Central memory CD4-positive, alpha-beta T cell (primary cell): ENCODE measurements at places on chromosomes 3 and 15.

DNA sequence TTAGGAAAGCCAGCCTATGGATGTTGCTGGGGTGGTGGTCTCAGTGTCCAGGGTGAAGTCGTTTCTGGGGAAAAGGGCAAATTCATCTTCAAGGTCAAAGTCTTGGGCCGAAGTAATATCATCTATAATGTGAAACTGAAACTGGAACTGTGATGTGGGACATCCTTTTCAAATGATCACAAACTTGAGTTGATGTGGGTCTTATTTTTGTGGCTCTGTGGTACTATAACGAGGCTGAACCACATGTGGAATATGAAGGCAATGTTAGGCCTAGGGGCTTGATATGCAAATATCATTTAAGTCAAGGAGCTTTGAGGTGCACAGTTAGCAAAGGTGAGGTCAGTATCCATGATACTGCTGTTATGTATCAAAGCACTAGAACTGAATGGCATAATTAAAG is 1.5 kb upstream of the CD200R1L start:
- DNase-seq = peak; percentile 27

DNA sequence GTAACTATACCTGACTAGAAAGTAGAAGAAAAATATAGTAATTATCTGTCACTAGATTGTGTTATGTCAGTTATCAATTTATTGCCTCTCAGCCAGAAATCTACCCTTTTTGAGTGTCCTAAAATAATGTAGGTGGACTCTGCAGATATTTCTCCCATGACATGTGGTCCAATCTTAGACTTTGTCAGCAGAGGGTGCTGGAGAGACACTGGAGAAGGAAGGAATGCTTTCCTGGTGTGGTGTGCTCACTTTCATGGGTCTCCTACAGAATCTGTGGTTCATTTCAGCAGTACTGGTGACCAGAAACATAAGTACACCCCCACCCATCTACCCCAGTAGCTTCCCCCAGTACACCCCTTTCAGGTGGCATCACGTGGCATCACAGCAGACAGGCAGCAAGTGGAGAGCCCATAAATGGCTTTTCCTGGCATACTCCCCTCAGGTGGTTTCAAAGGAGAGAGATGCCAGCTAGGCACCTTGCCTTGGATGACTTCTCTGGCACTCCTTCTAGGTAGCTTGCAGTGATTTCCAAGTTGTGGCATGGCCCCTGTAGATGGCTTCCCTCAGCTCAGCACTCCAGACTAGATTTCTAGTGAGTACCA is 114.7 kb downstream of the GADL1 start:
- no peak for DNase-seq

GRCh38 chr3:128620268-128620691 is 30.3 kb downstream of the RPN1 start:
- no peak for DNase-seq

- no peak for DNase-seq
Observed at GRCh38 chr3:177334803-177335202, 137.5 kb upstream of the TBL1XR1 start.

DNA sequence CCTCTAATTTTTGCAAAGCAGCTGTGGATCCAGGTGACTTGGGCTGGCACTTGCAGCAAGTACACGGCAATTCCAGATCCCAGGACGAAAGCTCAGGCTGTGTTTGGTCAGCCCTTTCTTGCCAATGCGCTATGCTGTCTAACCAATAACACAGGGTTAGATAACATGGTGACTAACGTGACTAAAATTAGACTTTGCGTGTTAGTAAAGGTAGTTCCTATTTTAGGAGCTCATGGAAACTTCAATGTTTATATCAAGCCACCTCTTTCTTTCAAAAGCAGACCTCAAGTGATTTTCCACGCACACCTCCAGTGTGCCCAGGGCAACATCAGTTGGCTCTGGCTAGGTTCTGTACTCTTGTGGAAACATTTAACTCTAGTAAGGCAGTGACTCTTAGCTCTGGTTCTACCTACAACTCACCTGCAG is 32.5 kb downstream of the CDCP1 start:
- DNase-seq = no peak

DNA sequence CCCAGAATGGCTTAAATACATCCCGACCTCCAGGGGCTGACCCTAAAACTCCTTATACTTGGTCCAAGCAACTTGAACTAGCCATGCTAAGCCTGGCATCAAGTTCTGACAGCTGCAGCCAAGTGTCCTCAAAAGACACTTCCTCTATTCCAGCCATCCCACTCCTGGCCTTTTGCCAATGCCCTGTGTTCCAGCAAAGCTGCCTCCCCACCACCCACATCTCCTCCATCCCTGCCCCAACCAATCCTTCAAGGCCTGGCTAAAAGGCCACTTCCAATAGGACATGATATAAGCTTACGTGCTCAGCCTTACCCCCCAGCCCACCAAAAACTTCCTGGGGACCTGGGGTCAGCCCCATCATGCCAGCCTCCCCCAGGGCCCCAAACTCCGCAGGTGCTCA is 40.9 kb downstream of the SEMA3G start:
- no peak for DNase-seq

- DNase-seq = no peak
Observed at GRCh38 chr3:140387244-140387643, 290.6 kb upstream of the TRIM42 start.

DNA sequence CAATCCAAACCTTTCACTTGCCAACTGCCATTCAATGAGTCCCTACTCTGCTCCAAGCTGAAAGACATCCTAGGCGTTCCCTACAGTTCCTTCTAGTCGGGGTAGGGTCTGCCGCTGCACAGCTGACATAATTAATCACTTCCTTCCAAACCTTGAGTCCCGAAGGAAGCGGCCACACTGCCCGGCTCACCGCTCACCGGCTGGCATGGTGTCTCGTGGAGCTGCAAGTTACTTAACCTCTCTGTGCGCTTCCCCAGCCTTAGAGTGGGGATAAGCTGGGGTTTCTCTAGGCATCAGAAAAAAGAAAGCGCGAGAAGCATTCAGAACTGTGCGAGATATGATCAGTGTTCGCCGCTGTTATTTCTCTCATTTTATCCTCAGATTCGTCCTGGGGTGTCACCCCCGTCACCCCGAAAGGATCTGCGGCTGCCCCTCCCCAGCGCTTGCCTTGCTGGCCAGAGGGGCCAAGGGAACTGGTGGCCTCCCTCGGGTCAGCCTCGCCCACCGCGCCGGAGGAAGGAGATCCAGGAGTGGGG is 748 bp downstream of the MRPS25 start:
- peak; percentile 8 for DNase-seq

- peak; percentile 78 for DNase-seq
Observed at GRCh38 chr3:13879946-13880810, at the start of gene WNT7A. WNT7A (minus strand) TSS chr3:13880071; CDS start chr3:13879816, 255 bp downstream.

- DNase-seq = no peak
Observed at GRCh38 chr3:54294214-54294613, 171.9 kb downstream of the CACNA2D3 start.

- no peak for DNase-seq
Observed at GRCh38 chr15:70447521-70447920, 315.8 kb downstream of the UACA start.

- no peak for DNase-seq
Observed at GRCh38 chr3:29771602-29772001, 490.7 kb downstream of the RBMS3 start.

GRCh38 chr3:181564222-181564621 is 147.5 kb upstream of the SOX2 start:
- no peak for DNase-seq

DNA sequence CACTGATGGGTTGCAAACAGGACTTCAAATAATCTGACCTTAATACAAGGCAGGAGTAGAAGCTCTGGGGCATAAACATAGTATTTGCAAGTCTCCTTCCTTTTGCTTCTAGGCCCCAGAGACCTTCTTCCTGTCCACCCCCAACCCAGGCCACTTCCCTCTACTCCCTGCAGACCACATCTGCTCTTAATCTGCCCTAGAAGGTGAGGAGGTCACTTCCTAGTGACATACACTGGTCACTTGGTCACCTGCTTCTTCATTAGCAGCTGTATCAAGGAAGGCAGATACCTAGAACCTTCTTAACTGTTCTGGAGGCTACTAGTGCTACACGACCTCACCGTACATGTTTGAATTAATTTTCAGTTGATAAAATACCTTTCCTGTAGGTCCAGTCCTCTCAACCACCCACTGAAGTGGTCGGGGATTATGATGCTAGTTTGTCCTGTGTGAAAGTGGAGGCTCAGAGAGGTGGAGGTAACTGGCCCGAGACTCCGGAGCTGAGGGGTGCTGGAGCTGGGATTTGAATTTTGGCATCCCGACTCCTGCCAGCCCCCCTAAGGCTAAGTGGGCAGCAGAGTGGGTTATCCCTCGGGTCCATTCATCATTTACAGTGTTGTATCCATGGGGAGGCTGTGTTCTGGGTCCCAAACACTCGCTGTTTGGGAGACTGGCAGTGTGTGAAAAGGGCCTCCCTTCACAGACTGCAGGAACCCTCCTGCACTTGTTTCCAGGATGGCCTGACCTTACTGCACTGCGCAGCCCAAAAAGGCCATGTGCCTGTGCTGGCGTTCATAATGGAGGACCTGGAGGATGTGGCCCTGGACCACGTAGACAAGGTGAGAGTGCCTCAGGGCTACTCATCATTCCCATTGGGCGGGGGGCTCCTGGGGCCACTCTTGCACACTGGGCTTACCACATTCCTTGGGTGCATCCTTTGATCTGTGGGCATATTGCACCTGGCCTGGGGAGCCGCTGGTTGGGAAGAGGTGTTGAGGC is 13.9 kb downstream of the ANKDD1A start:
- DNase-seq = no peak

GRCh38 chr3:179265875-179266274 is 15.0 kb upstream of the KCNMB3 start:
- no peak for DNase-seq

- no peak for DNase-seq
Observed at GRCh38 chr3:195025056-195025883, 245.7 kb downstream of the XXYLT1 start.

DNA sequence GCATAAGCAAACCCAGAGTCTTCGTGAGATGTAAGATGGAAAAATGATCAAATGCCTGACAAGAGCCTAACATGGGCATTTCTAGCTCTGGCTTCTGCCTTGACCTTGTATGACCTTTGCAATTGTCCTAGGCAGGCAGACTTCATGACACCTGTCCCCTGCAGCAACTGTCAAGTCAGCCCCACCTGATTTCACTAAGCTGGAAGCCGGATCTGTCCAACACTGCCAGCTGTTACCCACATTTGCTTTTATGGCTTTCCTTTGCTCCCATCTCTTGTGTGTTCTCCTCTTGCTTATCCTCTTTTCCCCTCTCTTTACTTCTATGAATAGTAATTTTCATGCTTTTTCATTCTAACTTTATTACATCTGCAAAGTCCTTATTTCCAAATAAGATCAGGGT is 48.5 kb upstream of the TNIK start:
- no peak for DNase-seq
